Stimulated activated CD8-positive, alpha-beta memory T cell treated with anti-CD3 and anti-CD28 coated beads, Interleukin-2, amount 100 ng/mL, for 48 hours (primary cell): ENCODE measurements at places on chromosomes 13 and 19.

GRCh38 chr13:112466132-112467058 is 90.2 kb downstream of the SPACA7 start:
- no peak for DNase-seq

DNA sequence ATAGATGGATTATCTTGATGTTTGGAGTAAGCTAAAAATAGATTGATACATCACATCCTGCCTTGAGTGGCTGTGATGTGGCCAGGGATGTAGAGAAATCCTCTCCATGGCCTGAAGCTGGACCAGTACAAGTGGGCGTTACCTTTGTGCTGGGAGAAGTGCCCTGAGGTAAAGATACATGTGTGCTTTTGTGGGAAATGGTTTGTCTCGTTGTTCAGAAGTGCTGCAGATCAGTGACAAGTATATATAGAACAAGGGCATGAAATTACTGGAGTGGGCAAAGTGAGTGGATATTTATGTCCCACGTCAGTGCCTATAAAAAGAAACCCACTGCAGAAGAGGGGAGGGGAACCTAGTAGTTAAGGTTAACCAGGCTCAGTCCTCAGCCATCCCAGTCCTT is 12.2 kb upstream of the ZNF304 start:
- DNase-seq: no peak

- DNase-seq: no peak
Measured at GRCh38 chr19:20005741-20006140, 33.6 kb downstream of the ZNF682 start.

DNA sequence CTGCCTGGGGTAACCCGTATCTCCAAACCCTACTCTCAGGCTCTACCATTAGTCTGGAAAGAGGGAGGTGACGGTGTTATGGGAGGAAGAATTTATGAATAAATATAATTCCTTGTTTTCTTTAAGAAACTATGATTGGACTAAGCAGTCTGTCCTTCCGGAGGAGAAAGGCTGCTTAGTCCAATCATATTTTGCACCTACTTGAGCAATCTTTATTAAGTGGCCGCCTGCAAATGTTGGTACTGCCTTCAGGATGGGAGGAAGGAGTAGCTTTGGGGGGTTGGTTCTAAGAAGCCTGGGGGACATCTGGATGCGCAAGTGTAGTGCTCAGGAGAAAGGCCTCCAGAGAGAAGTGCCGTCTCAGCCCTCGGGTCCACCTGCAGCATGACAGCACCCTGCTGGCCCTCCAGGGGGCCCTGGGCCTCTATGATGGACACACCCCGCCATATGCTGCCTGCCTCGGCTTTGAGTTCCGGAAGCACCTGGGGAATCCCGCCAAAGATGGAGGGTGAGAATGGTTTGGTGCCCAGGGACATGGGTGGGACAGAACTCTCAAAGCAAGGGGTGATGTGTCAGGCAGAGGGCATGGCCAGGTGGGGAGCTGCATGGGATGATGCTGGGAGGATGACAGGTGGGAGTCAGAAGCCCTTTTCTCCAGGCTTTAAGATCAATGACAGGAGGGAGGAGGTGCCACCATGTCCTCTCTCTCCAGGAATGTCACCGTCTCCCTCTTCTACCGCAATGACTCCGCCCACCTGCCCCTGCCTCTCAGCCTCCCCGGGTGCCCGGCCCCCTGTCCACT is 4.1 kb downstream of the ACP4 start:
- DNase-seq: no peak

- DNase-seq: no peak
Measured at GRCh38 chr13:73259061-73260017, 200.5 kb downstream of the KLF5 start.

- DNase-seq: no peak
Measured at GRCh38 chr19:3359919-3360420, 6.4 kb upstream of the NFIC start.

GRCh38 chr13:102799426-102800144 is 666 bp downstream of the BIVM start:
- DNase-seq: peak; percentile 8

DNA sequence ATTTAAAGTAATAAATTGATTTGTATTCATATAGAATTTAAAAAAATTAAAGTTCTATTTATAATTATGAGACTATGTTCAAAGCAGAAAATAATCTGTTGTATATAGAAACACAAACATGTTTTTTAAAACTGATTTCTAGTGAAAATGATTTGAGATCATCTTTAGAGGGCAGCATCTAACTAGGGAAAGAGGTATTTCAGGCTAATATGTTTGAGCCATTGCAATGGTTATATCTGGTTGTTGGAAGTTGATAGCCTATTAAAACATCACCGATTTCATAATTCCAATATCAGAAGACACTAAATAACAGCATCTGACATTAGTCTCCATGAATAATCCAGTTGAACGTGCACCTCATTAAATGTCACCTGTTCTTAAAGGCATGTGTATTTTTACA is 79.8 kb upstream of the SLITRK6 start:
- no peak for DNase-seq

DNA sequence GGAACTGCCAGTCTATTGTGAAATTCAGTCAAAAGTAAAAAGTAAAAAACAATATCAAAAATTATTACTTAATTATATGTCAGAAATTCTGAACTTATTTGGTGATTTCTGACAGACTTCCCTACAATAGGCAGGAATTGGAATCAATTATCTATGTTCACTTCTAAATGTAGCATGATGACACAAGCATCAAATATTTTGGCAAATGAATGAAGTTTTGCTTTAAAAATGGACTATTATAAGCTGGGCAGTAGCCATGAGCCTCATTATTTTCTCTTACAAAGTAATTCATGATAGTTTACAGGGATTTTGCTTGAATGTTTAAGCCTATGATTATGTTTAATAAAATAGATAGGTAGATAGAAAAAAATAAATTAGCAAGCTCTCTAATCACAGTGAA is 582.6 kb downstream of the SLITRK6 start:
- no peak for DNase-seq

DNA sequence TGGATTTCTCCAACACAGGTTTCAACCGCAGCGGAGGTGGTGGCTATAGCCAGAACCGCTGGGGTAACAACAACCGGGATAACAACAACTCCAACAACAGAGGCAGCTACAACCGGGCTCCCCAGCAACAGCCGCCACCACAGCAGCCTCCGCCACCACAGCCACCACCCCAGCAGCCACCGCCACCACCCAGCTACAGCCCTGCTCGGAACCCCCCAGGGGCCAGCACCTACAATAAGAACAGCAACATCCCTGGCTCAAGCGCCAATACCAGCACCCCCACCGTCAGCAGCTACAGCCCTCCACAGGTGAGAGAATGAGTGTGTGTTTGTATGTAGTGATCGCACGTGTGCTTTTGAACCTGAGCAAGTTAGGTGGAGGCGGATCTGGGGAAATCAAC is 6.0 kb upstream of the CCDC97 start:
- no peak for DNase-seq

DNA sequence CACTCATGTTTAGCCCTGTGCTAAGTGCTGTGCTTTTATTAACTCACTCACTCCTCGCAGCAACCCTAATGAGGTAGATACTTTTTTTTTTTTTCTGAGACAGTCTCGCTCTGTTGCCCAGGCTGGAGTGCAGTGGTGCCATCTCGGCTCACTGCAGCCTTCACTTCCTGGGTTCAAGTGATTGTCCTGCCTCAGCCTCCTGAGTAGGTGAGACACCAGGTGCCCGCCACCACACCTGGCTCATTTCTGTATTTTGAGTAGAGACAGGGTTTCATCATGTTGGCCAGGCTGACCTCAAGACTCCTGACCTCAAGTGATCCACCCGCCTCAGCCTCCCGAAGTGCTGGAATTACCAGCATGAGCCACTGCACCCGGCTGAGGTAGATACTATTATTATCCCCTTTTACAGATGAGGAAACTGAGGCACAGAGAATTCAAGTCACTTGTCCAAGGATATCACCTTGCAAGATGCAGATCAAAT is 2.5 kb downstream of the ITPKC start:
- no peak for DNase-seq
